Activated naive CD8-positive, alpha-beta T cell treated with anti-CD3 and anti-CD28 coated beads for 36 hours (primary cell): ENCODE measurements at places on chromosomes 4 and X.

DNA sequence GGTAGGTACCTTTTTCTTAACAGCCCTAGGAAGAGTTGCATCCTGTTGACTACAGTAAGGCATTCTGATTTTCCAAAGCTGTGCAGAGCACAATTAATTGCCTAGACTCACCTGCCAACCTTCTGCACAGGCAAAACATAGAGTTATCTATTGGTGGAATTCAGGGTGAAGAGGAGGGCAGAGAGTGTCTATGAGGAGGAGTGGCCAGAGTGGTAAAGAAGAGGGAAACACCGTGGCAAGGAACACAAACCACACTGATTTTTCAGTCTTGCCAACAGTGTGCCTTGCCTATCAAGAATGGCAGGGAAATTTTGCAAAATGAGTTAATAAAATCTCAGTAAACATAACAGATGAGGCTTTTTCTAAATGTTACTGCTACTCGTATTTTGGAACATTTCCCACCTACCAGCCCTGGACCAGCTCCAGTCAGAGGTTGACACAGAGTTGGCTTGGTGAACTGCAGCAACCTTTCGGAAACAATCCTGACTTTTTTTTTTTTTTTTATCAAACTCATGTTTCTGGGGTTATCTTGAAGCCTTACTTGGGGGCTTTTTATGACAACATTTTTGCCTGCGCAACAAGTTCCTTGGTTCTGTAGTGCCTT, 67.9 kb upstream of the CAPN6 start:
- no peaks in the 10 kb centered on the region for H3K36me3 ChIP-seq
- no peak overlapping the region for H3K4me3 ChIP-seq
- no peak for DNase-seq
- H3K27me3 ChIP-seq: peaks cover 5% of the 10 kb centered on the region
- H3K27ac ChIP-seq: no peak overlapping the region

- DNase-seq: no peak
- H3K27me3 ChIP-seq: no peaks in the 10 kb centered on the region
- H3K27ac ChIP-seq: no peak overlapping the region
Measured at GRCh38 chr4:159977907-159978617, 875.2 kb downstream of the RAPGEF2 start.

DNA sequence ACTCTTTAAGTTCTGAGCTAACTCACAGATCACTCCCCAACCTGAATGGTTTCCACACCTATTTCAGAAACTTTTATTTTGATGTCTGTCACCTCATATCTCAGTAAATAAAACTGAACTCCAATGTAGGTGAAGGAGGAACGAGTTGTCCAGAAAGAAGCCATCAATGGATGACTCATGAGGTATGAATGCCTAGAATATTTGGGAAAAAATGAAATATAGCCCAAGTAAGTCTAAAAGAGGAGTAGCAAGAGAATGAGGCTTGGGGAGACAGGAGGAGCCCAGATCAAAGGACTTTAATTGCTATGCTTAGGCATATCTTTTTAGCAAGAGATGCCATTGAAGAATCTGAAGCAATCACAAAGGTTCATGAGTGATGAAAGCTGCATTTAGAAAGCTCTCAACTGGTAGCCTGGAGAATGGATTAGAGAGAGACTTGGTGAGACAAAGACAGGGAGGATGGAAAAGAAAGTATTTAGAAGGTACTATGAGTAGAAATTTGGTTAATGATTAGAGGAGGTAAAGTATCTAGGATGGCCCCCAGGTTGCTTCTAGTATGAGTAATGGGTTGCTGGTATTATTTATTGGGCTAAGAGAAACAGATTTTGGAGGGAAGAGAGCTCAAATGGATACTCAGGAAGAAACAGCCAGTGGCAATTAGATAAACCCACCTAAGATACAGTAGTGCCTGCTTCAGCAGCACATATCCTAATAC, 39.4 kb downstream of the NOCT start:
- H3K27ac ChIP-seq: peak overlapping the region; percentile 19
- DNase-seq: no peak
- H3K4me3 ChIP-seq: no peak overlapping the region

- H3K36me3 ChIP-seq: no peaks in the 10 kb centered on the region
- H3K27me3 ChIP-seq: peaks cover 3% of the 10 kb centered on the region
- H3K4me1 ChIP-seq: no peaks in the 10 kb centered on the region
Measured at GRCh38 chr4:68718447-68719074, 48.1 kb upstream of the UGT2B15 start.

DNA sequence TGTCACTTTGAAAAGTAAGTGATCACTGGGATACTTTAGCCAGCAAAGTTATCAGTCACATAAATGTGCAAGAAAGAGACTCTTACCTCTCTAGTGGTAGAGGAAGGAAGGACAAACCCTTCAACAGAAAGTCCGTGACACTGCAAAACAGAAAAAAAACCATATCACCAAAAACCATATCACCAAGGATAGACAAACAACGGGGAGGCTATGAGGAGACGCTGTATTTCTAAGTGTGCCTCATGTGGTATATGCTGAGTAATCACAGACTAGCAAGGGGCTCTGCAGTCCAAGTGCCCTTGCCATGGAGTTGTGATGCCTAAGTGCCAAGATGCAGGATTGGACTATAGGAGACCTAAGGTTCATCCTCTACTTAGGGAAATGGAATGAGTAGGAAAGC, 11.5 kb upstream of the HDAC8 start:
- no peaks in the 10 kb centered on the region for H3K27me3 ChIP-seq
- H3K4me3 ChIP-seq: no peak overlapping the region
- peaks cover 21% of the 10 kb centered on the region for H3K36me3 ChIP-seq
- DNase-seq: no peak
- no peak overlapping the region for H3K27ac ChIP-seq
- no peaks in the 10 kb centered on the region for H3K4me1 ChIP-seq

- H3K36me3 ChIP-seq: no peaks in the 10 kb centered on the region
- no peak overlapping the region for H3K27ac ChIP-seq
- DNase-seq: no peak
- H3K4me3 ChIP-seq: no peak overlapping the region
- peaks cover 4% of the 10 kb centered on the region for H3K27me3 ChIP-seq
Measured at GRCh38 chr4:40837094-40837870, 87.5 kb downstream of the NSUN7 start.

- H3K27ac ChIP-seq: no peak overlapping the region
- no peaks in the 10 kb centered on the region for H3K27me3 ChIP-seq
- DNase-seq: no peak
- peaks cover 37% of the 10 kb centered on the region for H3K36me3 ChIP-seq
- H3K4me3 ChIP-seq: no peak overlapping the region
Measured at GRCh38 chr4:150464523-150464922, 117.4 kb upstream of the MAB21L2 start.

- peak overlapping the region; percentile 84 for H3K27ac ChIP-seq
- DNase-seq: peak; percentile 1
- peaks cover 9% of the 10 kb centered on the region for H3K4me1 ChIP-seq
Measured at GRCh38 chrX:133923113-133923512, 62.3 kb downstream of the GPC3 start.
